ENCODE measurements at places on chromosomes 5 and 9. TPM values are rescaled to one million over a fixed set of nuclear protein-coding genes. Genes with fewer than 3 reads are reported as not detected.

- DNase-seq: no peak
These were observed 166.1 kb downstream of the RNF180 start for GRCh38 chr5:64331597-64332277.

DNA sequence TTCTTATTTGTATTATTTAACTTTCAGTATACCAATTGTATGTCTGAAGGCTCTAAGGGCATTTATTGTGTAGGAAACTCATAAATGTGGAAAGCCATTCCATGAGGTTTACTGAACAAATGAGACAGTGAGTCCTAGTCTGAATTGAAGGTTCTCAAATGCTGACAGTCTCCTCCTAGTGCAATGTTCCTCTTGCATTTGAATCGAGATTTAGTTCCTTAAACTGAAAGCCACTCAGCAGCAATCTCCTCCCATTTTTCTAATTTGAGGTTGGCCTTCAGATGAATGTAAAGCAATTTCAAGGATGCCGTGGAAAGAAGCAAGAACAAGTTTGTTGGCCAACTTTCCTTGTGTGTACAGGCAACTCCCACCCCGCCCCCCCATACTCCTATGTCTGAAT lies 493.2 kb upstream of the KLF4 start:
- DNase-seq: no peak

GRCh38 chr9:23587433-23587832 lies 238.6 kb downstream of the ELAVL2 start:
- DNase-seq: no peak

DNA sequence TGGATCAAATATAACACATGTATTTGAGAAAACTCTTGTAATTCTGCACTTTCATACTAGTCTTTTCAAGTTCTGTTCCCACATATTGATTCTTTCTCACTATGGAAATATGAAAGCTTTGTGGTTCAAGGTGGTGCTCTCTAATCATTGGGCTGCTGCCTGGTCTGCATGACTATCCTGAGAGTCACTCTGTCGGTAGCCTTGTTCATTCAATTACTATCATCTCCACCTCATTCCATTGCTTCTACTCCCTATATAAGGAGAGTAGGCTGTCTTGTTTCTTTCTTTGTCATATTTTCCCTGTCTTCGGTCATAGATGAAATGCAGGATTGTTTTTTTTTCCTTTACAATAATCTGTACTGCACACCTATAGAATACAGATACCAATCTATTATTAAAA lies 341.4 kb upstream of the ACTBL2 start:
- DNase-seq: no peak

DNA sequence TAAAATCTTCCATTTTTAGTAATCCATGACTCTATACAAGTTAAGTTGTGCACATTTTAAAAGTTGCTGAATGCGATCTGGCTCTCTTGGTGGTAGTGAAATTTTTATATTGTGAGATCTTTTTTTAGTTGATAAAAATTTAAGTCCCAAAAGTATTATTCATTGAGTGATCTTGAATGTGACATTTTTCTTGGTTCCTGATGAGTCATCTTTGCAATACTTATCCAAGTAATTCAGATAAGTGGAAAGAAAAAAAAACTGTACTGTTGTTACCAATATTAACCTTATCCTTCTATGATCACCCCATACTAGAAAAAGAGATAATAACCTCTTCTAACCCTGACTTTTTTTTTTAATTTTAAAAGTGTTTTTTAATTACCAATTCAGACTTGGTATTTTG lies 601.3 kb downstream of the PSAT1 start:
- no peak for DNase-seq

GRCh38 chr9:108178318-108178717 lies 677.5 kb downstream of the ACTL7B start:
- no peak for DNase-seq

- DNase-seq: peak; percentile 91
These were observed at the start of gene ARRDC1 for GRCh38 chr9:137605121-137606004. TSS of gene ARRDC1 (plus strand) at chr9:137605686. CDS start at chr9:137605718, 32 bp downstream.

SHOC1 gene
- under 0.01 TPM for total RNA-seq

- no peak for DNase-seq
These were observed 97.4 kb downstream of the CDK5RAP2 start for GRCh38 chr9:120482424-120483186.

ROR2 gene
- 4.5 TPM for total RNA-seq

DNA sequence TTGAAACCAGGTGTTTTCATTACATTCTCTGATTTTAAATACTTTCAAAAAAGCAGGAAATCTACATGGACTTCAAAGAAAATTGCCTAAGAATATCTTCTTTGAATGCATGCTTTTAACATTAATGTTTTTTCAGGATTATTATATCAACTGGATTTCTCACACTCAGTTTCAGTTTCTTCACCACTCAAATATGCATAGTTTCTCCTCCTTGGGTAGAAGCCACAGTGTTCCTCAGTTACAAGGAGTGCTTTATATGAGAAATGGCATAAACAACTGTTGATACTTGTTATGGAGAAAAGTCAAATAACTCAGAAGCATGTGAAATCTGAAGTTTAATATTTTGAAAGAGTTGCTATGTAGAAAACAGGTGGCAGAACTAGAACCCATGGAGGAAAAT lies 196.9 kb downstream of the DMRTA1 start:
- DNase-seq: no peak

GRCh38 chr9:91948597-91949391 lies 1.2 kb downstream of the ROR2 start:
- peak; percentile 19 for DNase-seq

GRCh38 chr9:133647765-133648469 lies 11.8 kb downstream of the DBH start:
- DNase-seq: no peak

DNA sequence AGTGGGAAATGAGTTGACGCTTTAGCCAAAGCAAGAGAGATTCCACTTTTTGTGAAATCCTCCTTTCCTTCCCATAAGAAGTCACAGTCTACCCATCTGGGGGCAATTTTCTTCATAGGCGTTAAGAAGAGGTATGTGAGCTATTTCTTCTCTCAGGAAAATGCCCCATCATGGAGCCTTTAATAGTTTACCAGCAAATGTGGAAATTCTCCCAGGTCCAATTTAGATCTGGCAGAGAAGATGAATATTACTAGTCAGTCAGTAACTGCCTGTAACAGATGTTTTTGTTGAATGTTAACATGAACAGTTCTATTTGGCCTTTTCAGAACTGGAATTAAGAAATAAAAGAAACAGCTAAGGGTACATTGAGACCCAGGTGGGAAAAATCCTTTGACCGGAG lies 156.4 kb upstream of the RFX3 start:
- no peak for DNase-seq

- no peak for DNase-seq
These were observed 517.9 kb upstream of the ITGA1 start for GRCh38 chr5:52269859-52270258.

DNA sequence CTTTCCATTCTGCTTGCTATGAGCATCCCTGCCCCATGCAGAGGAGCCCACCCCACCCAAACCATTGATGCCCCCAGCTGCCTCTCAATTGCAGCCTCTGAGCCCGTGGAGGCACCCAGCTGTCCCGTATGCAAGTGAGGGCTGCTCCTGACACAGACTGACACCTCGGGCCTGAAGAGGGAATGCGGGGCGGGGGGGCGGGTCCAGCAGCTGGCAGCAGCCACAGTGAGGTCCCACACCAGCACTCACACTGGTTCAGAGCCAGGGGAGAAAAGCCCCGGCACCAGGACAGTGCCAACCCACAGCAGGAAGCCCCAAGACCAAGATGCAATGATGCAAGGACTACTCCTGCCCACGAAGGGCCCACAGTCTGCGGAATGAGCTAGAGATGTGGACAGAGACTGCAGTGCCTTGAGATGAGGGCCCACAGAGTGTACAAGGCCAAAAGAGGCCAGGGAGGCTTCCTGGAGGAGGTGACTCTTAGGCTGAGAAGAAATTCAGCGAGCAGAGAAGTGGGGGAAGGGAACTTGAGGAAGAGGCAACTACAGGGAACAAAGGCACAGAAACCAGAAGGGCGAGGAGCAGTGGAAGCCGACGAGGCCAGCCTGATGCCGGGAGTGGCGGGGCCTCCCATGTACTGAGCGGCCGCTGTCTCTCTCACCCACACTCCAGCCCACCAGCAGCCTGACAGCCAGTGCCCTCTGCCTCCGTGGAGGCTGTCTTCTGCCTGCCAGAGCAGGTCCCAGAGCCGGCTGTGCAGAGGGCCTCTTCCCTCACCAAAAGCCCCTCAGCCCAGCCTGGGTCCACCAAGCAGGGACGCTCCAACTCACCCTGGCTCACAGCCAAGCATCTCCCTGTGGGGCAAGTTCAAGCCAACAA lies 9.2 kb downstream of the EEIG1 start:
- no peak for DNase-seq

DNA sequence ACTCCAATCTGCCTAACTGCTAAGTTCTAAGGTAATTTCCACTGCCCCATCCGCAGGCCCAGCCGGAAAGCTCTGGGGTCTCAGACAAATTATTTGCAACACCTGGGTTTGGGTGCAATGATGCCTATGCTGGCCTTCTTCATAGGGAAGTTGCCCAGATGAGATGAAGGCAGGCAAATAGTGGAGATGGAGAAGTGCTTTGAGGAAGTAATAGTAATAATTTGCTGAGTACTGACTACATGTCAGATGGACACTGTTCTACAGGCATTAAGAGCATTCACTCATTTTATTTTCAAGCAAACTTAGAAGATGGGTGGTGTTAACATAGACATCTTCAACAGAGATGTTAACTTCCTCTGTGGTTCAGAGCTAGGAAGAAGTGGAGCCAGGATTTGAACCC lies 3.8 kb downstream of the PCDH12 start:
- DNase-seq: no peak

- no peak for DNase-seq
These were observed 59.6 kb downstream of the GCNT4 start for GRCh38 chr5:74992791-74993190.

DNA sequence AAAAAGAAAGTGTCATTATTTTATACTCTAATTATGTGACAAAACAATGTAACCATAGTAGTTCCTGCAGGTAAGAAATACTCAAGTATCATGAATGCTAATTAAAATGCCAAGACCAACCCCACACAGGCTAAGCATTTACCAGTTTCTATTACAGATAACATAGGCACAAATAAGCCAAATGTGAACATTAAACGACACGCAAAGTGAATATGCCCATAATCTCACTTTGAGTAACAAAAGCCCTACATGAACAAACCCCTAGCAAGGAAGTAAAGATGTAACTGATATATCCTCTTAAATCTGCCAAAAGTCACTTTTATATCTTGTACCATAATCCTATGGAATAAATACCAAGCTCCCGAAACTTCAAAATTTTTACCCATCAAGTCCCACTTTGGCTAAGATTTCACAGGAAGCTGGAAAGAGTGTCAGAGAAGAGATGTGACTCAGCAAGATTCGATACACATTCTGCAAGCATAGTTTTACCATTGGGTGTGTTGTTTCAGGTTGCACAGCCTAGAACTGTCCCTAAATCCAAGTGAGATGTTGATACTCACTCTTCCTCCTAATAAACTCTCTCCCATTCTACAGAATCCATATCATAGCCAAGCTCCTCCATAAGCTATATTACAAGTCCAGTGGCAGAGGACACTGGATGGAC lies 28.8 kb downstream of the TRPM6 start:
- DNase-seq: no peak

GRCh38 chr9:105972466-105973204 lies 278.3 kb downstream of the TMEM38B start:
- DNase-seq: no peak

GRCh38 chr9:9881692-9882091 lies 731.1 kb downstream of the PTPRD start:
- no peak for DNase-seq

SPINK7 gene
- 1.2 TPM for total RNA-seq

KIAA1191 gene
- total RNA-seq: 36.4 TPM

PCDHAC2 gene
- total RNA-seq: 0.38 TPM

IFNA2 gene
- total RNA-seq: not detected

RGS7BP gene
- 0.14 TPM for total RNA-seq

DNA sequence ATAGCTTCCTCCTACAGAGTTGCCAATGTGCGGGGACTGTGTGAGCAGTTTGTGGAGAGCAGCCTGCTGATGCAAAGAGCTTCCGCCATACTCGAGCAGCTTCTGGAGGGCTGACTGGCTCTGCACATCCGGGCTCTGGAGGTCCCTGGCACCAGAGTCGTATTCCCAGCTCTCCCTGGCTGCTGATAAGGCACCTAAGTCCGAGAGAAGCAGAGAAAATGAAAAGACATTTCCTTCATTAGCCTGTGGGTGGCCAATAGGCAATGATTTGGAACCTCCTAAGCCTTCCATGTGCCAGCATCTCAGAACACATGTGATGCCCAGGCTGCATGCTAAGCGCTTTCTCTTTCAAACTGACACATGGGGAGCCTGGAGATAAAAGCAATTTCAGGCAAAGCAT lies 94.3 kb downstream of the TSSK1B start:
- no peak for DNase-seq

GRCh38 chr9:130262771-130263170 lies 2.8 kb upstream of the HMCN2 start:
- DNase-seq: no peak

- DNase-seq: no peak
These were observed 52.1 kb upstream of the CCNG1 start for GRCh38 chr5:163385271-163385670.

- no peak for DNase-seq
These were observed 123.6 kb downstream of the ZNF608 start for GRCh38 chr5:124622851-124623250.

GRCh38 chr9:29203244-29203930 lies 1630.1 kb upstream of the C9orf72 start:
- no peak for DNase-seq

DNA sequence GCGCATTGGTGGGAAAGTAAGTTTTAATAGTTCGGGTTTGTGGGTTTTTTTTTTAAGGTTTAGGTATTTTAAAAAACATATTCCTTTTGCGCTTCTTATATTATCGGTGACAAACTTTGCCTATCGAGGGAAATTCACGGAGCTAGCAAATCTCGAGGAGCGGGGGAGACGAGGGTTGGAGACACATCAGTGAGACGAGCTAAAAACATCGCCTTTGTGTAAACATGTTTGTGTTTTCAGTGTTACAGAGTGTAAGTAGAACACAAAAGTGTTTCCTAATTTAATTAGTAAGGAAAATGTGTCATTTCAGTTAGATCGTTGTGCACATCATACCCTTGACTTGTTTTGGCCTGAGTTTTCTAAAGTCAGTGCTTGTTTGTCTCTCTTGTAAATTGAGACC lies 945 bp downstream of the BTF3 start:
- DNase-seq: peak; percentile 16

- no peak for DNase-seq
These were observed 57.5 kb upstream of the HTR1A start for GRCh38 chr5:64019746-64020145.
